ENCODE measurements at places on chromosomes 3 and 15.
A peak's percentile ranks its signal among the peaks of the same experiment; 100 is the strongest.

GRCh38 chr15:61226361-61227256, 2.5 kb downstream of the RORA start:
- DNase-seq: peak; percentile 6

DNA sequence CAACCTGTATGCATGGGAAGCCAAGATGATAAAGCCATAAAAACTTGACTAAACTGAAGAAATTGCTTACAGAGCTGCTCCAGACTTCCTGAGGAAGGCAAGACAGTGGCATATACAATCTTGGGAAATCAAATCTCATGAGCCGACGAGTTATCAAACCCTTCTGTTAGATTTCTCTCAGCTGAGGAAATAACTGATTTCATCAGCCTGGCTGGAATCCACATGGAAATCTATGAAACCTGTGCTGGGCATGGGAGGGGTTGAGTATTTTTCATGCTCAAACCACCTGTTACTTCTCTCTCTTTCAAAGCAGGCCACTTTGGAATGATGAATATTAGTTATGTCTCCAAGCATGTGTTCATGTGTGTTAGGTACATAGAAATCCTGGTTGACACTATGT, 727.7 kb downstream of the FHIT start:
- no peak for DNase-seq

GRCh38 chr3:100412912-100413590, 11.7 kb downstream of the LNP1 start:
- no peak for DNase-seq

DNA sequence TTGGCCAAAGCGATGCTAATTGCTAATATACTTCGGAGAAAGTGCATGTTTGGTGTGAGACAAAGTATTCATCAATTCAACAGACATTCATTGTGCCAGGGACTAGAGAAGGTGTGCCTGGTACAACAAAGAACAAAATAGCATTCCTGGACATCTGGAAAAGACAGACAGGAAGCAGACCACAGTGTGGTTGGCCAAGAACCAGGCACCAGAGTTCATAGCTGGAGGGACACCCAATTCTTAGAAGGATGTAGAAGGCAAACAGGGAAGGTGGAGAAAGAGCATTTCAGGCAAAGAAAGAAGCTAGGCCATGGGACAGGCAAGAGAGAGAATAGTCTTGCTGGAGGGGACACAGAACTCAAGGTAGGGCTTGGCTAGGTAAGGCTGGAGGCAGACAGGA, 105.8 kb upstream of the ETV5 start:
- DNase-seq: no peak

GRCh38 chr3:190303884-190304283, 18.4 kb downstream of the CLDN1 start:
- no peak for DNase-seq

DNA sequence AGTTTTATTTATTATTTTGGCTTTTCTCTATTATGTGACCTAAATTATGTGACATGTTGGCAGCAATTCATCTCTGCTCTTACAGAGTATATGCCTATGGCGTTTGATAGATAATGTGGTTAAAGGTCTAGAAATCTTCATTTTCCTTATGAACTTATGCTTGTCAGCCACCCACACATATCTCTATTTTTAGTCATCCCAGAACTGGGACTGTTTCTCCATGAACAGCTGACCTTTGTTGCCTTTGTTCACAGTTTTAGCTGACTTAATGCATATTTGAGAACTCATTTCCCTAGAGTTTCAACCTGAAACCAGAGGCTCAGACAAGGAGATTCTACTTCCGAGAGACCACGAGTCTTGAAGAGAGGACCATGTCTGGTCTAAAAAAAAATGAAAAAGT, 176.5 kb downstream of the RAP2B start:
- peak; percentile 59 for DNase-seq

- peak; percentile 81 for DNase-seq
These were observed 2.3 kb downstream of the CHRNA3 start for GRCh38 chr15:78618490-78618934.

GRCh38 chr3:43894176-43895049, 203.7 kb downstream of the ABHD5 start:
- DNase-seq: peak; percentile 68

DNA sequence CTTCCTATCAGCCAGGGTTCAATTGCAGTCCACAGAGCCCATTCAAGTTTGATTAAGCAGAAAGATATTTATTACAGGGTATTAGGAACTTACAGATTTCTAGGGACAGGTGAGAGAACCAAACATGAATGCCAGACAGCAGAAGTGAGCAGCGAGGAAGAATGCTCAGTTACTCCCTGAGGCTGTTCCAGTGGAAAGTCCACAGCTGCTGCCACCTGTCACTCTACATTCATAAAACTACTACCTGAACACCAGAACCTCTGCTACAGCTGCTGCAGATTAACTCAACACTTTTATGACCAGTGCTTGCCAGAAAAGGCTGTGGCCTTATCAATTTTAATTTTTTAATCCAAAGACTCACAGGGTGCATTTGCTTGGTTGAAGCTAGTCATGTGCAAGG, 325.4 kb upstream of the ONECUT1 start:
- no peak for DNase-seq
